Activated T-helper 2 cell treated with anti-CD3 and anti-CD28 coated beads, Interferon-gamma antibody, Interleukin-2, Interleukin-4, amounts not matched to agents 10 μg/mL and 5 μg/mL and 100 μg/mL, durations not matched to agents 14 hours and 24 hours and 36 hours (primary cell): ENCODE measurements at places on chromosomes 12 and 14. TPM values are rescaled to one million over a fixed set of nuclear protein-coding genes. Genes with fewer than 3 reads are reported as not detected.

- DNase-seq: no peak
Measured at GRCh38 chr12:104199964-104200363, 15.6 kb upstream of the TXNRD1 start.

- DNase-seq: no peak
Measured at GRCh38 chr12:64268409-64268808, 46.3 kb upstream of the KICS2 start.

Gene TEAD4
- total RNA-seq: 12.7 and 13.7 TPM in 2 replicates

DNA sequence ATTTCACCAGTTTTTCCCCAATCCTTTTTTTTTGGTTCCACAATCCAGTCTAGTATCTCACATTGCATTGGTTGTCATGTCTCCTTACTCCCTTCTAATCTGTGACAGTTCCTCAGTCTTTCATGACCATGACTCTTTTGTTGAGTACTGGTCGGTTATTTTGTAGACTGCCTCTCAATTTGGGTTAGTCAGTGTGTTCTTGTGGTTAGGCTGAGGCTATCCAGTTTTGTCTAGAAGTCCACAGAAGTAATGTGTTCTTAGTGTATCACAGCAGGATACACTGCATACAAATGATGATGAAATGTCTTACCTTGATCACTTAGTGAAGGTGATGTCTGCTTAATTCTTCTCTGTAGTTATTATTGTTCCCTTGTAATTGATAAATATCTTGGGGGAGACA lies 24.8 kb downstream of the PELI2 start:
- DNase-seq: no peak

GRCh38 chr14:58961045-58961731 lies 227.3 kb upstream of the DAAM1 start:
- no peak for DNase-seq

DNA sequence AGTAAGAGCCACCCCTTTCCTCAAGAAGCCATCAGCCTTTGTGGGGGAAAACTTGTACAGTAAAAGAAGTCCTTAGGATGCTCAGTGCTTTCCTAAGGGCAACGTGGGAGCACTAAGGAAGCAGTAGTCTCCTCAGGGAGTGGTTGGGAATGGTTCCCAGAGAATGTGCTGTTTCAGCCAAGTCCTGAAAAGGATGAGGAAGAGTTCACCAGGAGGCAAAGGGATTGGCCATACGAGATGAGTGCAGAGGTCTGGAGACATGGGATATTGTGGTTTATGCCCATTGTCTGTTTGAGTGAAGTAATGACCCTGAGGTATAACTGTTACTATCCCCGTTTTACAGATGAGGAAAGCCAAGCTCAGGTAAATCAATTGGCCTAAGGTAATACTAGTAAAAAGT lies 86.0 kb upstream of the ATF1 start:
- no peak for DNase-seq

GRCh38 chr14:77980475-77981321 lies 180.8 kb downstream of the ADCK1 start:
- DNase-seq: no peak

DNA sequence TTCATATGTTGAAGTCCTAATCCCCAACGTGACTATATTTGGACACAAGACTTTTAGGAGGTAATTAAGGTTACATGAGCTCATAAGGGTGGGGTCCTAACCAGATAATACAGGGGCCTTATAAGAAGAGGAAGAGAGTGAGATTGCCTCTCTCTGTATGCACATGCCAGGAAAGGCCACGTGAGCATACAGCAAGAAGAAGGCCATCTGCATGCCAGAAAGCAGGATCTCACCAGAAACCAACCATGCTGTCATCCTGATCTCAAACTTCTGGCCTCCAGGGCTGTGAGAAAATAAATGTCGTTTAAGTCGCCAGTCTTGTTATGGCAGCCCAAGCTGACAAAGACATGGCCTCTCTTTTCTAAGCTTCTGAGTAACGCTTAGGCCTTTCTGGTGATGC lies 69.0 kb upstream of the GPHB5 start:
- no peak for DNase-seq

DNA sequence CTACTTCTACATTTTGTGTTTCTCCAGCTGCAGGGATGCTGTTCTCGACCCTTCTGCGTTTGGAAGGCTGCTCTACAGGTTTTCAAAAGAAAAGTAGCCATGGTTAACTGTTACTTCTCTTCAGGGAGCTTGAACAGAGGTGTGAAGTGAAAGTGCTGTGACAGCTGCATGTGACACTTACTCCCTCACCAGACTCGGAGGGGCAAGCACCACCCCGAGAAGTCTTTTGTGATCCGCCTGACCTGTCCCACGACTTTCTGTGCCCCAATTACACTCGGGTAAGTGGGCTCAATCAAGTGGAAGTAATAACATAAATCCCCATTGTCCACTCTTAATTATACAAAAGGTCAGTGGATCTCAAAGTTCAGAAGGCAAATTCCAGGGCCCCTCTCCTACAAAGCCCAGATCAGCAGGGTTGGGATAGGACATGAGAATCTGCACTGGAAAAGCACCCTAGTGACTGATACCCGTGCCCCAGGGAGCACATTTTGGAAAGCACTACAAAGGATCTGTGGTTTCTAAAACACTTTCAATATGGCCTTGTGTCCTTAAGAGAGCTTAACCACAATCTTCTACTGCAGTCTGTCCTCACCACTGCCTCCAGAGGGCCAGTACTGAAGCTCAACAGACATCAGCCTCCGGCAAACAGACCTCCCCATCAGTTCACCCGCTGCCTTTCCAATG lies 11.5 kb downstream of the FICD start:
- no peak for DNase-seq

- DNase-seq: no peak
Measured at GRCh38 chr14:100402631-100403030, 79.5 kb downstream of the SLC25A47 start.

DNA sequence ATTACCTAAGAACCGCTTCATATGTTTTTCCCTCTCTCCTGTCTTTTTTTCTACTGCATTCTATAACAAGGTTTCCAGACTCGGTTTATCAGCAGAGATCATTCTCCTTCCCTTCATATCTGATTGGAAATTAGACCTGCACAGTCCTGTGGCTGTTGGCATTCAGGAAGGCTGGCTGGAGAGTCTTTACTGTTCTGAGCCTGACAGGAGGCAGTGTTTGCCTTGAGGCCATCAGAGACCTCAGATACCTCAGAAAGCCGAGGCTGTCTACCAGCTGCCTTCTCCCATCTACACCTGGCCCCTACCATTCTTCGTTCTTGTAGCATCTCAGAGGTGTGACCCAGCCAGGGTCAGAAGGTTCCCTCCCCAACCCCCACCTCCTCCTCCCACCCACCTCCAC lies 182.0 kb downstream of the CAND1 start:
- DNase-seq: no peak

- DNase-seq: no peak
Measured at GRCh38 chr12:31386364-31386777, 60.4 kb upstream of the SINHCAF start.

DNA sequence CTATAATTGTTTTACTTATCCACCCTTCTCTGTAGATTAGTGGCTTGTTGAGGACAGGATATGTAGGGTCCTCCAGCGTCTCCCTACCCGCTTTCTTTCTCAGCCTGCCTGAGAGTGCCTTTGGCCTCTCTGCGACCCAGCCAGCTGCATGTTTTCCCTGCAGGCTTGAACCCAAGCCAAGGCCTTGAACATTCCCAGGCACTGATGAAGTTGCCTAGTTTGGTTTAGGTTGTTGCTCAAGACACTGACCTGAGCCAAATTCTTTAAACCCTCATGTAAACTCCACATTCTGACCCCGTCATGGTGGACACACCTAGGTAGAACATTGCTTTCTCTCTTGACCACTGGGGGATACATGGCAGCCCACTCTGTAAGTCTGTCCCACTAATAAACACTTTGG lies 33.4 kb upstream of the TXNRD1 start:
- no peak for DNase-seq

GRCh38 chr12:56374726-56375597 lies 12.3 kb upstream of the APOF start:
- DNase-seq: no peak

DNA sequence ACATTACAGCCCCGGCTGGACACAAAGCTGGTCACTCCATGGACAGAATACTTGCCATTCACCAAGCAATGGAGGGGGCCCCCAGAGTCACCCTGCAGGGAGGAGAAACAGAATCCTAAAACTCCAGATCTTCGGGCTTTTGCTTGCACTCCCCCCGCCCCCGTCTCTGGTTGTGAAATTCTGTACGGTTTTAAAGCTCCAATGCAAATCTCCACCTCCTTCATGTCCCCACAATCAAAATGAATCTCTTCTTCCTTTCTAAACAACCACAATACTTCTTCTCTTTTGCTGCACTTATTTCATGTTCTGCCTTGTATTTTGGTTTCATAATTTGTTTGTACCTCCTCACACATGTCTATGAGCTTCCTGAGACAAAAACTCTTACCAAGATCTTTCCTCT lies 5.8 kb upstream of the BIN2 start:
- no peak for DNase-seq

Gene OR6C3
- not detected in 2 replicates for total RNA-seq

Gene GSG1
- not detected in 2 replicates for total RNA-seq

GRCh38 chr12:65754744-65755595 lies 69.3 kb upstream of the HMGA2 start:
- no peak for DNase-seq
